Ovary (tissue), 10 donors: ENCODE measurements at places on chromosomes 16 and 17. TPM values are rescaled to one million over a fixed set of nuclear protein-coding genes. Genes with fewer than 3 reads are reported as not detected.
A peak's percentile ranks its signal among the peaks of the same experiment; 100 is the strongest.

The NAT9 gene
- 44.8 TPM for polyA plus RNA-seq

The WNT3 gene
- 0.52 TPM for polyA plus RNA-seq

The SLC6A2 gene
- polyA plus RNA-seq, result 0.20 TPM

The NPIPB12 gene
- polyA plus RNA-seq, result 19.0 TPM

The NGFR gene
- 4.1 TPM for polyA plus RNA-seq

- no peak for DNase-seq
These were observed 2.8 kb upstream of the CACNG1 start for GRCh38 chr17:67041531-67041930.

DNA sequence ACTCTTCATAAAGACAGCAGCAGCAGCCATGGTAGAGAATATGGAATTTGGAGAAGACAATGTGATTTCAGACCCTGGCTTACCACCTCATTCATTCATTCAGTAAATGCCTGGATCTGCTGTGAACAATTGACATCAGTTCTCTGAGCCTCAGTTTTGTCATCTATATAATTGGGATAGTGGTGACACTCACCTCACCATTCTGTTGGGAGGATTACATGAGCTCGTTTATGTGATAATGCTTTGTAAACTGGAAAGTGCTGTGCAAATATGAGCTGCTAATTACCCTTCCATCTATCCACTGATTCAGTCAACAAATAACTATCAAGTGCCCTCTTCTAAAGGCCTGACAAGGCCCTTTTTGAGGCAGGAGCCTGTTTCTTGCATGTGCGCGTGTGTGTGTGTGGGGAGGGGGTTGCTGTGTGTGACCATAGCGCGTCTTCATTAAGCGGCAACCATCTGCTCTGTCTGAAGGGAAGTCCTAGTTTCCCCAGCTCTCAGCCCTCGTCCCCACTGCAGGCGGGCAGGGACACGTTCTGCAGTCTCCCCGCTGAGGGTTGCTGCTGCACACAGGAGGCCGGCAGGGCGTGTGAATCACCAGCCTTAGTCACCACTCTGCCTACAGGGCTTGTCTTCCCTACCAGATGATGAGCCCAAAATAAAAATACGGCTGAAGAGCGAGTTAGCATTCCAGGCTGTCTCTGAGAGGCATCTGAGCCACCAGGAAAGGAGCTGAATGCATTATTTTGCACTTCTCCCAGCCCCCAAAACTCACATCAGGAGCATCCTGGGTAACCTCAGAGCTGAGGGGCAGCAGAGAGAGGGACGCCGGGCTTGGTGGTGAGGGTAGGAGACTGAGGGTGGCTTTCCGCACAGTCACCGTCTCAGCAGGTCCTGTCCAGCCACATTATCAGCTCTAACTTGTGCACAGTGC is 19.9 kb downstream of the ARL4D start:
- peak; percentile 35 for DNase-seq

DNA sequence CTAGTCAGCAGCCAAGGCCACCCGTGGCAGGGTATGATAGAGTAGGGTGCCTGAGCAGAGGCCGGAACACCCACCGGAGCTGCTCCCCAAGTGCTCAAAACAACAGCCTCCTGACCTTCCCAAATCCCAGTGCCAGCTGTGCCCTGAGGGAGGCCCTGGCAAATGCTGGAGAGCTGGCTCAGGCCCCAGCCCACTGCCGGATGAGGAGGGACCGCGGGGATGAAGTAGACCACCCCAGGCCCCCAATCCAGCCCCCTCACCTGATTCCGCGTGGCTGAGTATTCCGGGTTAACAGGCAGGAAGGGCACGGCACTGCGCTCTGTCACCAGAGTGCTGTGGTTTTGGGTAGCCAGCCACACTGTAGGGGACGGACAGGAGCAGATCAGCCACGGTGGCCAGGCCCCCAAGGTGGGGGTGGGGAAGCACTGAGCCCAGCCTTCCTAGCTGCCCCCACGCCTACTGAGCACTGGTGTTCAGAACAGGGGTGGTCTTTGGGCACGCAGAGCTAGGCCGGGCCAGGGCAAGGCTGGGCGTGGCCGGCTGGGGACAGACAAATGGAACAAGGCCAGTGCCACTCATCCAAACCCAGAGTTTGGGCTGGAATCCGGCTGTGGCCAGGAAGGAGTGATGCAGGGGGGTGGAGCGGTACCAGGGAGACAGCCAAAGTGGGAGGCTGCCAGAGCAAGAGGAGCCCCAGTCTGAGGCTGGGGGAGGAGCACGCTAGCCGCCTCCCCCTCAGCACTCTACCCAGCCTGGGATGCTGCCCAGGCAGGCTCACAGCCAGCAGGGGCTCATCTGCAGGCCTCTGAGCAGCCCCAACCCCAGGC is 9.1 kb downstream of the TP53I13 start:
- peak; percentile 41 for DNase-seq

DNA sequence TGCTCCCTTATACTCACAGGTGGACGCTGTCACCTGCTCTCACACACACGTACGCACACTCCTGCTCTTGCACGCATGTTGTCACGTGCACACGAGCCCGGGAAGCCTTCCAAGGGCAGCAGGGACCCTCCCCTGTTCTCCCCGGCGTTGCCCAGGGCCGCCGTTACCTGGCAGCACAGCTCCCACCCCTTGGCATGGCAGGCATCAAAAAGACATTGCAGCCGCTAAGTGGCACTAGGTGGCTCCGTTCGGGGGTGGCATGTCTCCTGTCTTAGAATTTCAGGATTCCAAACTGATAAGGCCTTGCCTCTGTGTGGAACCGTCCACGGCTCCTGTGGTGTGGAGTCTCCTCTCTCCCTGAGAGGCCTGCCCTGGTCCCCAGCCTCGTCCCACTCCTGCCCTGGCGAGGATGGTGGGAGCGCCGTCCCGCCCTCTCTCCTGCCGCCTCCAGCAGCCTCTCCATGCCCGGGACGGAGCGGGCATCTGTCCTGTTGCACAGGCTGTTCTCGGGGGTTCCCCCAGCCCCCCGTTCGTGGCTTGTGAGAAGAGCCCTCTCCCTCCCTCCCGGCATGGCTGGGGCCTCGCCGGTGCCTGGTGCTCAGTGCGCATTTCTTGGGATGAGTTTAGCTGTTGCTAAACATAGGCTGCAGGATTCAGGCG is 126.7 kb upstream of the GSE1 start:
- no peak for DNase-seq

DNA sequence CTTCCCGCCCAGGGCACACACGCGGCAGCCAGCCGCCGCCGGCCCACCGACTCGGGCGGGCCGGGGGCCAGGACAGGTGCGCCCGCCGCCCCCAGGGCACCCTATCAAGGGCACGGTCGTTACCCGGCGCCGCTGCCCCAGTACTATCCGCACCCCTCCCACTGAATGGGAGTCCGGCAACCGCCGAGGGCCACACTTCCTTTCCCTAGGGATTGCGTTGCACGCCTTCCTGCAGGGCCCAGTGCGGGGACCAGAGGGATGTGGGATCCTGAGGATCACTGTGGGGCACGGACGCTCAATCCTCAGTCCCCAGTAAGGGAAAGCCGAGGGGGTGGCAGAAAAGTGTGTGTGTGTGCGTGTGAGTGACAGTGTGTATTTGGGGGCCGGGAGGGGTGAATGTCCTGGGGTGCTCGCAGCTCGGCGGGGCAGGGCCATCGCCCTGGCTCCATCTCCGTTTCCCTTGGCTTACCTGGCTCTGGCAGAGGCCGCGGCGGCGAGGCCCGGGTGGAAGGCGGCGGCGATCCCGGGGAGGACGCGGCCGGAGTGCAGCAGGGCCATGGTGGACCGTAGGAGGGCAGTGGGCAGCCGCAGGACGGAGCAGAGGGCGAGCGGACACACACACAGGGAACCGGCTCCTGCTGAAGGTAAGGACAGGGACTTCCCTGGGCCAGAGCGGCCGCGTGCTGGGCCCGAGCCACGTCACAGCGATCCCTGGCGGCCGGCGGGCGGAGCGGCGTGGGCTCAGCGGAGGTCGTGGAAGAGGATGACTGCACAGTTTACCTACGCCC is at the start of gene GOT2:
TSS of gene GOT2 (minus strand) at position 646 of the 788 bp plus-strand sequence. CDS start at position 558, 88 bp downstream.
- DNase-seq, result peak; percentile 77

GRCh38 chr16:68488554-68488953 is 40.2 kb upstream of the SMPD3 start:
- DNase-seq, result no peak

DNA sequence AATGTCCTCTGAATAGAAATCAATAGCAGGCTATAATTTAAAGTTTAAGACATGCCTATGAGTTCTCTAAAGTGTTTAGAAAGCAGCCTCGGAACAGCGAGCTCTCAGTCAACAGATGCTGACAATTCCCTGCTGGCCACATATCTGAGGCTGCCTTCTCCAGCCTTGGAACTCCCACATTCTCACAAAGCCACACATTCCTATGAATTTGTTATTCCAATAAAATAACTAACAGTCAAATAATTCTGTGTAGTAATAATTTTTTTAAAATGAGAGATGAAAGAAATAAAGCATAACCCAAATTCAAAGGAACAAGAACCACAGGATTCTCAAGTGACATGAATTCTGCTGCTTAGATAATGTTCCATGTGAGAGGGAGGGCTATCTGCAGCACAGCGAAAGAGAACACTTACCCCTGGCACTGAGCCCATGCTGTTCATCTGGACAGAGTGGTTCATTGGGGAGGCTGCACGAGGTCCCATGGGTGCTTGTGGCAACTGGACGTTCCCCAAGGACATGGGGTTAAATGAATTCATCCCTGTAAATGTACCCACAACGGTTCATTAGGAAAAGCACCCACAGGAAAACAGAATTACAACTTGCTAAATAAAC is 56.9 kb upstream of the TRAP1 start:
- peak; percentile 61 for DNase-seq

- DNase-seq, result no peak
These were observed 7.3 kb downstream of the EMC6 start for GRCh38 chr17:3675886-3676285.

- DNase-seq, result no peak
These were observed 20.5 kb upstream of the KLHL11 start for GRCh38 chr17:41885733-41886132.

GRCh38 chr17:42310787-42311215 is 22.5 kb downstream of the STAT5A start:
- no peak for DNase-seq

DNA sequence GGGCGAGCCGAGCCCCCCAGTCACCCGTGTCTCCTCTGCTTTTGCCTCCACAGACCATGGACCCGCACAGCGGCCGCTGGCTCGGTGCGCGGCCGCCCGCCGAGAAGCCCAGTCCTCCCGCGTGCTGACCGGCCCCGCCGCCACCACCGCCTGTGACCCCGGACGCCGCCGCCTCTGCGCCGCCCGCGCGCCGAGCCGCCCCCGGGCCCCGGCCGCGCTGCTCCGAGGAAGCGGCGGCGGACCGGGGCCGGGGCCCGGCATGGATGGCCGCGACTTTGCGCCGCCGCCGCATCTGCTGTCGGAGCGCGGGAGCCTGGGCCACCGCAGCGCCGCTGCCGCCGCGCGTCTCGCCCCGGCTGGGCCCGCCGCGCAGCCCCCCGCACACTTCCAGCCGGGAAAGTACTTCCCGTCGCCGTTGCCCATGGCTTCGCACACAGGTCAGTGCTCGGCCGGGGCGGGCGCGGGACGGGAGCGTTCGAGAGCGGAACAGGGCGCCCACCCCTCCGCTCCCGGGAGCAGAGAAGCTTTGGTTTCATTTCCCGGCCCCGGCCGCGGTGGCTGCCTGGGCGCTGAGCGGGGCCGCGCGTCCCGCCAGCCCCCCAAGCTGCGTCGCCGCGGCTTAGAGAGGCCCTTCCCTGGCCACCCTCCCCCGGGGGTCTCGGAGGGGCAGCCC is 4.4 kb downstream of the BAHCC1 start:
- DNase-seq, result no peak

DNA sequence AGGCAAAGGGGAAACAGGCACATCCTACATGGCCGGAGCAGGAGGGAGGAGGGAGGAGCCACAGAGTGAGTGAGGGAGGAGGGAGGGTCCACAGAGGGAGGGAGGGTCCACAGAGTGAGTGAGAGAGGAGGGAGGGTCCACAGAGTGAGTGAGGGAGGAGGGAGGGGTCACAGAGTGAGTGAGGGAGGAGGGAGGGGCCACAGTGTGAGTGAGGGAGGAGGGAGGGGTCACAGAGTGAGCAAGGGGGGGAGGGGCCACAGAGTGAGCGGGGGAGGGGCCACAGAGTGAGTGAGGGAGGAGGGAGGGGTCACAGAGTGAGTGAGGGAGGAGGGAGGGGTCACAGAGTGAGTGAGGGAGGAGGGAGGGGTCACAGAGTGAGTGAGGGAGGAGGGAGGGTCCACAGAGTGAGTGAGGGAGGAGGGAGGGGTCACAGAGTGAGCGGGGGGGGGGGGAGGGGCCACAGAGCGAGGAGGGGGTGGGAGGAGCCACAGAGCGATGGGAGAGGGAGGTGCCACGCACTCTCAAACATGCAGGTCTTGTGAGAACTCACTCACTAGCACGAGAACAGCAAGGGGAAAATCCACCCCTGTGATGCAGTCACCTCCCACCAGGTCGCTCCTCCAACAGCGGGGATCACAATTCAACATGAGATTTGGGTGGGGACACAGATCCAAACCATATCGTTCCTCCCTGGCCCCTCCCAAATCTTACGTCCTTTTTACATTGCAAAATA is 24.3 kb upstream of the CDH15 start:
- no peak for DNase-seq

DNA sequence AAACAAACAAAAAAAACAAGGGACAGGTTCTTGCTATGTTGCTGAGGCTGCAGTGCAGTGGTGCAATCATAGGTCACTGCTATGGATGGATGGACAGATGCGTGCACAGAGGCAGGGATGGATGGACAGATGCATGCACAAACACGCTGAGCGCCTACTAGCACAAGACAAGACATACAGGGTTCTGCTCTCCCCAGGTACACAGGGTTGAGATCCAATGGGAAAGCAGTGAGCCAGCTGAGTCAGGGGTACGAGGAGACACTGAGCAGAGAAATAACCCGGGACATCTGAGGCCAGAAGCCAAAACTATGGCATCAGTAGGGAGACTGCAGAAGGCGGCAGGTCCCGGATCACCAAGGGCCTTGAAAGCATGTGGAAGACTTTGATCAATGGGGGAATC is 6.2 kb downstream of the IL32 start:
- DNase-seq, result no peak
